ENCODE measurements at places on chromosomes 7 and 10.

GRCh38 chr10:78531088-78531487 lies 497.4 kb downstream of the RPS24 start:
- no peak for DNase-seq

GRCh38 chr7:137818036-137818435 lies 28.7 kb downstream of the DGKI start:
- DNase-seq, result no peak

- no peak for DNase-seq
Measured at GRCh38 chr7:158695056-158695455, 9.5 kb downstream of the NCAPG2 start.

GRCh38 chr7:83267141-83267631 lies 104.5 kb upstream of the PCLO start:
- DNase-seq, result no peak

GRCh38 chr7:6160191-6160623 lies 112.2 kb downstream of the CYTH3 start:
- peak; percentile 44 for DNase-seq

DNA sequence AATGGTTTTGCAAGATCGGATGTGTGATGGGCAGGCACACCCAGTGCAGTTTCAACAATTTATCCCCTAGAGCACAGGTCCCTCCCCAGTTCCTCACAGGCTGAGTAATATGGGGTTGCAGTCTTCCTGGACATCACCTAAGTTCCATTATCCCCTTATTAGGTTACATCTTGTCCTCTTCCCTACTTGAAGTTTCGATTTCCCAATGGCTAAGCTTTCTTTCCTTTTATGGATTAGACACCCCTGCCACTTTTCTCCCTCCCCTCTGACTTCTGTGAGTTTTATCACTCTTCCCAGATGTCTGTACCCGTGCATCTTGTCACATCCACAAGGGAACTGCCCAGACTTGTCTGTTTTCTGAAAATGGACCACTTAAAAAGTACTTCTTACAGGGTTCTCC lies 2.4 kb upstream of the NIPSNAP2 start:
- DNase-seq, result no peak

GRCh38 chr7:1951159-1951536 lies 281.1 kb downstream of the ELFN1 start:
- DNase-seq, result peak; percentile 72

- DNase-seq, result no peak
Measured at GRCh38 chr10:23804125-23804524, 365.2 kb downstream of the OTUD1 start.

GRCh38 chr10:116696919-116697318 lies 45.4 kb downstream of the HSPA12A start:
- no peak for DNase-seq

DNA sequence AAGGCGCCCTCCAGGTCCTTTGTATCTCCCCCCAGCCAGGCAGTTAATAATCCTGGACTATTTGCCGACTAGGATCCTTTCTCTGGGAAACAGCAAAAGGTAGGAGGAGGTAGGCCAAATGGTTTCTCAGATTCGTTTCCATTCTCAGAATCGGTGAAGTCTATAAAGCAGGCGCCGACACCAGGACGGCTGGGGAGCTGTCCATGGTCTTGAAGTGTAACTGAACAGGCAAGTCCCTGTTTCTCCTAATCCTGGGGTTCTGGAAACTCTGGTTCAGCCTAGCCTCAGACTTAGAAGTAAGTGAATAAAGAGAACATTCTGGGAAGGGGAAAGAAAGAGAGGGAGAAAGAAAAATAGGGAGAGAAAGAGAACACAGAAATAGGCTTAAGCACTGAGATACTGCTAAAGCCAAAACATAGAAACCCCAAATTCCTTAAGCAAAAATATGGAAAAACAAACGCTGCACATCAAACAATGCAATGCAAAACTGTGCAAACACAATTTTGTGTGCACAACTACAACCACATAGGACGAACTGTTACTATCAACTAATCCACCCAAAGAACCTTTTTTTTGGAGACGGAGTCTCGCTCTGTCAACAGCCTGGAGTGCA lies 11.1 kb upstream of the INA start:
- DNase-seq, result peak; percentile 62

DNA sequence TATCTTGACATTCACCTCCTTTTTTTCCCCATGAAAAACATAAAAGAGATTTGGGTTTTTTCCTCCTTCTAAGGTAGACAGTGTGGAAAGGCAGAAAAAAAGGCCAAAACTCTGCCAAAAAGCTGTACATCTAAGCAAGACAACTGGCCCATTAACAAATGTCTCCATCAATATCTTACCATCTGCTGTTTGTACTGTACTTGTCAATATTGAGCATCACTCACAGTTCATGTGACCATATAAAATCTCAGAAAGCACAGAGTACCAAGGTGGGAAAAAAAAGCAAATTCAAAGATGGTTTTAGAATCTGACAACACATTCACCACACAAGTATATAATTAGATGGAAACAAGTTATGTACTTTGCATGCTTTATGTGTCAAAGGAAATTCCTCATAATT lies 52.6 kb downstream of the CACNA2D1 start:
- DNase-seq, result no peak

GRCh38 chr10:16360001-16360400 lies 76.8 kb upstream of the PTER start:
- no peak for DNase-seq

GRCh38 chr7:12647364-12648219 lies 39.8 kb upstream of the ARL4A start:
- DNase-seq, result no peak

DNA sequence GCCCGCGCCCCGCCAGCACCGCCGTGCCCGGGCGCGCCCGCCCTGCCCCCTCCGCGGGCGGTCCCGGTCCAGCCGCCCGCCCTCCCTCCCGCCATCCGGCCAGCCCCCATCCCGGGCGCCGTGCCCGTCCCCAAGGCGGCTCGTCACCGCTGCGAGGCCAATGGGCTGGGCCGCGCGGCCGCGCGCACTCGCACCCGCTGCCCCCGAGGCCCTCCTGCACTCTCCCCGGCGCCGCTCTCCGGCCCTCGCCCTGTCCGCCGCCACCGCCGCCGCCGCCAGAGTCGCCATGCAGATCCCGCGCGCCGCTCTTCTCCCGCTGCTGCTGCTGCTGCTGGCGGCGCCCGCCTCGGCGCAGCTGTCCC lies at the start of gene HTRA1:
Gene HTRA1 (plus strand): TSS at position 187 of the 362 bp plus-strand sequence. CDS start 100 bp downstream, at position 287.
- peak; percentile 43 for DNase-seq

DNA sequence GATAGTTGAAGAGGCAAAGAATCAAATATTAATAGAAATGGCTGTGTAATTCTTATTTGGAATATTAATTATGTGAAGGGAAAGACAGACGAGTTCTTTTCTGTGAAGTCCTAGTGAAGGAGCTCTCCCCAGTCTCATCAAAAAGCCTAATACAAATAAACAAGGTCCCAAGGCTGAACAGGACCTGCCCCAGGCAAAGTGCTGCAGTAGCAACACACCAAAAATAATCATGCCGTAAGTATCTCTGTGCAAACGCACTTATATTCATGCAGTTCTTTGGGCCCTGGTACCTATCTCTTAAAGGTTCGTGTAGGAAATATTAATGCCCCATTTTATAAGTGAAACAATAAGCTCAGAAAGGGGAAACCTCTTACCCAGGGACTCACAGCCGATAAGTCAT lies 12.2 kb upstream of the CHST15 start:
- no peak for DNase-seq

DNA sequence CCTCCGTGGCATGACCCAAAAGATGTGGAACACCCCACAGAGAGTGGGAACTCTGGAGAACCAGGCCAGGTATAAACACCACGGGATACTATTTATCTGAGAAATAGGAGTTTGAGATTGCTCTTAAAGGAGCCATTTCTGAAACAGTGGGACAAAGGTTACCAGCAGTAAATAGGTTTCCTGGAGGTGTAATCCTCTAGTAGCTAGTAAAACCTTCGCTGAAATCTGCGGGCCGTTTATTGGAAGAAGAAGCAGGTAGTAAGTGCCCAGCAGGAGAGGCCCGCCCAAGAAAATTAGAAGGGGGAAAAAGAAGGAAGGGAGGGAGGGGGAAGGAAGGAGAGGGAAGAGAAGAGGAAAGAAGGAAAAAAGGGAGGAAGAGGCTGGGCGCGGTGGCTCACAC lies 51.6 kb downstream of the CHST3 start:
- DNase-seq, result peak; percentile 48

DNA sequence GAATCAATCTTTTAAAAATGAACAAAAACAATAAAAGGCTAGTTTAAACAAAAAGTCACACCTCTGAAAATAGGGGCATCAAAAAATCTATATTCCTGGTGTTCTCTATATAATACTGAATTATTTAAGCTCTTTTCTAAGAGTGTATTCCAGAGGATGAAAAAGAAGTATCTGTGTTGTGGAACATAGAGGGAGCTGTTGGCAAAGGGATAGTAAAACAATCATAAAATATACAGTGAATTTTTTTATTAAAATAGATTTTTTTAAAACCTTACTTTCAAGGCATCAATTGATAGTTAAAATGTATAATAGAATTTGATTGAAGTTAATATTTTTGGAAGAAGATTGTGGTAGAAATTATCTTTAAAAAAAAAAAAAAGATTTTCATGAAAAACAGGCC lies 1409.1 kb upstream of the CELF2 start:
- no peak for DNase-seq

GRCh38 chr10:99975106-99975829 lies 34.5 kb downstream of the DNMBP start:
- DNase-seq, result no peak

- DNase-seq, result no peak
Measured at GRCh38 chr7:36637417-36637816, 86.9 kb downstream of the AOAH start.

DNA sequence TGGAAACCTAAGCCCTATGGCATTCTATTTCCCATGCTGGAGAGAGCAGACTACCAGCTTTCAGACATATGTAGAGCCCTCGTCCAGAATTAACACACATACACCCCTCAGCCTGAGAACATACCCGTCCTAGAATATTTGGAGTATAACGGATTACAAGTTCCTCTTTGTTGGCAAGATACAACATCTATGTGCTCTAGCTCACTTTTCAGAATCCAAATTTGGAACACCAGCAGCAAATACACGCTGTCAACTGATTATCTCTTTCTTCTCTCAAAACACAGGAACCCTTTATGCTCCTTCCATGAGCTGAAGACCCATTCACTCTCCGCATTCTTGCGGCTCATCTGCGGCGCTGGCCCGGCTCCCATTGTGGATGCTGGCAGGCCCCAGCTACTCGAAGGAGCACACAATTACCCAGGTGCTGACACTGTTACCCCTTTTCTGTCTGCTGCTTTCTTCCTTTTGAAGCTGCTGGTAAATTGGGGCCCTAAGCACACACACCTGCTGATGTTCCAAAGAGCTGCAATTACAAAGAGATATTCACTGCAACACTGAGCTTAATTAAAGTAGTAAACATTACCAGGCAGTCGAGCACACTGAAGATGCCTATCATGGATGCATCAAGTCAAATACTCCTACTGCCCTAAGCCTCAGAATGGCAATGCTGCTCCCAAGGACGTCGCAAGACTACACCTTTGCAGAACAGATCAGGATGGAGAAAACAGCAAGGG lies 70.0 kb downstream of the VOPP1 start:
- no peak for DNase-seq

DNA sequence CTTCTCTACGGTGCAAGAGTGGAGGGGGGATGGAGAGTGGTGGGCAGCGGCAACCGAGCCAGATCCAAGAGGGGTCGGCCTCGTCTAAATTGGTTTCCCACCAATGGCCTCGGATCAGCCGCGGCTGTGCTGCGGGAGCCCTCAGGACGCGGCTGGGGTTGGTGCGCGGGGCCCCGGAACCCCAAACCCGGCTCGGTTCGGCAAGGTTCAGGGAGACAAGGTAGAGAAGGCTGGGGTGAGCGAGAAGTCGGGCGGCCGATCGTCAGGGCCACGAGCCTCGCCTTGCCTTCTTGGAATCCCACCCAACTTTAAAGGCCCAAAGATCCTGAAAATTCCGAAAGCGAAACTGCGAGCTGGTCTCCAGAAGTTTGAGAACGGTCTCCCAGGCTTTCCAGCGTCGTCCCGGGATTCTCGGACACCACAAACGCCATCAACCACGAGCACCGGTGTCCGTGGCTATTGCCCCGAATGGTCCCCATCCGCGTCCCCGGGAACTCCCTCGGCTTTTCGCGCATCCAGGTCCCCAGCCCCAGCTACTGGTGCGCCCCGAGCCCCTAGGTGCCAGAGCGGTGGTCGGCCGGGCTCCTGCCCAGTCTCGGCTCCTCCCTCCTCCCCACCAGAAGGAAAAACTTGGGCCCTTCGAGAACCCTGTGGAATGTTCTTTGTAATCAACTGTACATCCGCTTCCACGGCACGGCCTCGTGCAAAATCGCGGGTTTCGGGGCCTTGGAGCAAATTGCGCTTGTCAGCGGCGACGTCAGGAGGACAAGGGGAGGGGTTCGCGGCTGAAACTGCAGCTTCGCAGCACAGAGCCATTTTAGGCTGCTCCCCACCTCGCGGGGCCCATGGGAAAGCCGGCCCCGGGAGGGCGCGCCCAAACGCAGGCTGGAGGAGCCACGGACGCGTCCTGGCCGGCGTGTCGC lies 3.2 kb downstream of the SFMBT2 start:
- peak; percentile 44 for DNase-seq

DNA sequence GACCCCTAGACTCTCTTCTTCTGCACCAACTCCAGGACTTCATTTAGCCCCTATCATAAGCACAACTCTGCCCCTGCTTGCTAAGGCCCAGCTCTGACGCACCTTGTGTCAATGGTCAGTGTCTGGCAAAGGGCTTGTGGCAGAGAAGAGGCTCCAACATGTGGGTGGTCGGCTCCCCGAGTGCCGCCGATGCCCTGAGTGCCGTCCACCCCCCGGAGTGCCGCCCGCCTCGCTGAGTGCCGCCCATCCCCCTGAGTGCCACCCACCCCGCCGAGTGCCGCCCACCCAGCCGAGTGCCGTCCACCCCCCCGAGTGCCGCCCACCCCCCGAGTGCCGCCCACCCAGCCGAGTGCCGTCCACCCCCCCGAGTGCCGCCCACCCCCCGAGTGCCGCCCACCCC lies 50.3 kb downstream of the ASB13 start:
- no peak for DNase-seq

- no peak for DNase-seq
Measured at GRCh38 chr10:51857305-51857704, 157.9 kb upstream of the CSTF2T start.

DNA sequence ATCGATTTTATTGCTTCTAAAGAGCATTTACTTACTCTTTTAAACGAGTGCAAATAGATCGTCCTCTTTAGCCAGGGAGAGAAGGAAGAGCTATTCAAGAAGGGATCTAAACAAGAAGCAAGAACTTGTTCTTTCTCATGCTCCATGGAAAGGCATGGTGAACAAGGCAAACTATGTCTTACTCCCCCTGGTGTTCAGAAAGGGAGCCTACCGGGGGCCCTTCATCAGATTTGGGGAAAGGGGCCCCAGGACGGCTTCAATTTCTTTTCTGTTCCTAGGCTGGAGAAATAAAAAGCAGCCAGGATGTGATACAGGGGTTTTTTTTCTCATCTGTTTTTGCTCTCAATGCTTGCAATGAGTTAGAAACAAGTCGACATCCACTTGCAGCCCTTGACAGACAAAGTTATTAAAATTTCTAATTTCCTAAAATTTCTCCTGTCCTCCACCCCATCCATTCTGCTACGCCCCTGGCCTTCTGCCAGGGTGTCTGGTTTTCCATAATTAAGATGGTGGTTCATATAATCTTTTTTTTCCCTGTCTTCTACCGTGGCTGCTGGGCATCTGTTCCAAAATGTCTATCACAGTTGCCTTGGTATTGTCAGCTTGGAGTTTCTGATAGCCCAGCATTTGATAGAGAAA lies 214.4 kb downstream of the CREB5 start:
- DNase-seq, result no peak
